ENCODE measurements at places on chromosomes 1 and 21. TPM values are rescaled to one million over a fixed set of nuclear protein-coding genes. Genes with fewer than 3 reads are reported as not detected.

Gene WASF2
- 55.1 TPM for total RNA-seq

Gene C1orf115
- total RNA-seq: 5.9 TPM

Gene MMEL1
- total RNA-seq: 0.26 TPM

Gene CATSPERE
- 0.09 TPM for total RNA-seq

Gene SLC26A9
- total RNA-seq: 0.08 TPM

Gene KCNJ6
- total RNA-seq: 4.9 TPM

Gene LCE2A
- total RNA-seq: not detected

Gene GPR25
- not detected for total RNA-seq

Gene C1orf141
- total RNA-seq: not detected

Gene MCOLN3
- 3.6 TPM for total RNA-seq

Gene OPN3
- total RNA-seq: 59.1 TPM

Gene PRELP
- total RNA-seq: not detected

Gene TRIM17
- not detected for total RNA-seq

Gene FCER1G
- total RNA-seq: not detected

Gene LHX8
- 1.0 TPM for total RNA-seq

Gene LYPD8
- total RNA-seq: 0.11 TPM

Gene ERICH3
- not detected for total RNA-seq

Gene TEDDM1
- total RNA-seq: not detected

Gene SLC9C2
- total RNA-seq: not detected

Gene PIK3CD
- total RNA-seq: 10.2 TPM

Gene MAB21L3
- not detected for total RNA-seq

Gene TMEM52
- 1.2 TPM for total RNA-seq

Gene ZMYND12
- 0.63 TPM for total RNA-seq

Gene ZYG11B
- total RNA-seq: 7.0 TPM

Gene CHRNB2
- 0.32 TPM for total RNA-seq

Gene HES5
- not detected for total RNA-seq

Gene AADACL4
- not detected for total RNA-seq

Gene ZNF669
- 3.8 TPM for total RNA-seq

Gene PIK3C2B
- 7.4 TPM for total RNA-seq
